Activated CD8-positive, alpha-beta memory T cell treated with anti-CD3 and anti-CD28 coated beads, Interleukin-2, amount 10 ng/mL, durations not matched to agents 7 days and 5 days (primary cell): ENCODE measurements at places on chromosomes 16 and 17. TPM values are rescaled to one million over a fixed set of nuclear protein-coding genes. Genes with fewer than 3 reads are reported as not detected.

DNA sequence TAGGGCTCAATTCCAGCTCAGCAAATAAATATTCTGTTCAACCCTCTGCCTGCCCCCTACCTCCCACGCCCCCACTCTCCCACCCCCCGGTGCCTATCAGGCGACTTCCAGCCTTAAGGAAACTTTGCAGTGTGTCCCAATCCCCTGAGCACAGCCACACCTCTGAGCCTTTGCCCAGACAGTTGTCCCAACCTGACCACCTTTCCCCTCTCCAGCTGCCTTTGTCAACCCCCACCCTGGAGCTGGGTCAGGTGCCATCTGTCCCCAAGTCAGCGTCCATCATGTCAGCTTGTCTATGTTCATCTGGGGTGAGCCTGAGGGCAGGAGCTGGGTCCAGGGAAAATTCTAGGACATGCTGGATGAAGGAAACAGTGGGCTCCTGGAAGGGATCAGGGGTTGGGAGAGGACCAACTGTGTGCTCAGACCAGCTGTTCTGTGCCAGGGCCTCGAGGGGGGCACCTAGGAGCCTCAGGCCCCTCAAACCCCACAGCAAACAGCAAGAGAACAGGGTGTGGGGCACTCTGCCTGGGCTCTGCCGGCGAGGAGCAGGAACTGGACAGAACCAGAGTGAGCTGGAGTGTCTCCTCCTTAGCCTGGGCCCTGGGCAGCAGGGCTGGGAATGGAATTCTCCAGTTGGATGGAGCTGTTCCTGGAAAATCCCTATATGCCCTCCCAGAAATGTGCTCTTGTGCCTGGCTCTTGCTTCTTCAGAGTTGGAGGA lies 17.8 kb downstream of the CDH16 start:
- no peaks in the 10 kb centered on the region for H3K27me3 ChIP-seq
- no peaks in the 10 kb centered on the region for H3K36me3 ChIP-seq
- no peak overlapping the region for H3K4me3 ChIP-seq
- no peak for DNase-seq
- peaks cover under 1% of the 10 kb centered on the region for H3K4me1 ChIP-seq
- no peak overlapping the region for H3K27ac ChIP-seq

GRCh38 chr17:3532859-3533142 lies 24.8 kb downstream of the TRPV3 start:
- H3K4me1 ChIP-seq, result peaks cover 4% of the 10 kb centered on the region
- no peak overlapping the region for H3K27ac ChIP-seq
- DNase-seq, result no peak

- no peak for DNase-seq
- no peaks in the 10 kb centered on the region for H3K27me3 ChIP-seq
Observed at GRCh38 chr16:842061-842476, 41.5 kb upstream of the GNG13 start.

- peaks cover 9% of the 10 kb centered on the region for H3K36me3 ChIP-seq
- no peaks in the 10 kb centered on the region for H3K27me3 ChIP-seq
- no peak for DNase-seq
- H3K27ac ChIP-seq, result no peak overlapping the region
- H3K4me1 ChIP-seq, result peaks cover 5% of the 10 kb centered on the region
- no peak overlapping the region for H3K4me3 ChIP-seq
Observed at GRCh38 chr17:63316100-63316499, 130.0 kb downstream of the CYB561 start.

DNA sequence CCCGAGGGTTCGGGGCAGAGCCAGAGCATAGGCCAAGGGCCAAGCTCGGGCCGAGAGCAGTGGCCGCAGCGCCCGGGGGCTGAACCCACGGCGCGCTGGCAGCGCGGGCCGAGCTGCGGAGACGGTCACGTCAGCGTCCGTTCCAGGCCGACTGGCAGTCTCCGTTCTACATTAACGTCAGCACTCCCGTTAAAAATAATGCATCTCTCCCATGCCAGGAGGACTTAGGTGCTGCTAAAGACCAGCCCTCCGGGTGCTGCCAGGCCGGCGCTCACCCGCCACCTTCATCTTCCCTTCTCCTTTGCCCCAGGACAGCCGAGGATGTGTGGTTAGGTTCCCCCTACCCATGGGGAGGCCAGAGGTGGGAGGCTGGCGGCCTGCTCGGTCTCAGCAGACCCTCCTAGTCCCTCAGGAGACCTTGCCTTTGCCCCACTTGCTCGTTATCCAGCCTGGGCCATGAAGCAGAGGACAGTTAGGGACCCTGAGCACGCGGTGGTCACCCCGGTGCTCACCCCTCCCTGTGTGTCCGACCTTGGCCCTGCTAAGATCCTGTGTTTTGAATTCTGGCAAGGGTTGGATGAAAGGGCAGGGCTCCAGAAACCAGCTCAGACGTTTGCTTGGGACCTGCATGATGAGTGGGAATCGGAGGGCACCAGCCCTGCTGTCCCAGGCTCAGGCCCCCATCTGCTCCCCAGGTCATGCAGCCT lies 572 bp downstream of the MPG start:
- H3K27me3 ChIP-seq, result peaks cover 14% of the 10 kb centered on the region
- H3K36me3 ChIP-seq, result peaks cover 3% of the 10 kb centered on the region
- peak overlapping the region; percentile 86 for H3K27ac ChIP-seq
- no peak for DNase-seq
- peak overlapping the region; percentile 86 for H3K4me3 ChIP-seq

- H3K4me1 ChIP-seq, result no peaks in the 10 kb centered on the region
- H3K27me3 ChIP-seq, result no peaks in the 10 kb centered on the region
- no peak overlapping the region for H3K27ac ChIP-seq
- no peak overlapping the region for H3K4me3 ChIP-seq
Observed at GRCh38 chr16:51255349-51255972, 104.4 kb upstream of the SALL1 start.

DNA sequence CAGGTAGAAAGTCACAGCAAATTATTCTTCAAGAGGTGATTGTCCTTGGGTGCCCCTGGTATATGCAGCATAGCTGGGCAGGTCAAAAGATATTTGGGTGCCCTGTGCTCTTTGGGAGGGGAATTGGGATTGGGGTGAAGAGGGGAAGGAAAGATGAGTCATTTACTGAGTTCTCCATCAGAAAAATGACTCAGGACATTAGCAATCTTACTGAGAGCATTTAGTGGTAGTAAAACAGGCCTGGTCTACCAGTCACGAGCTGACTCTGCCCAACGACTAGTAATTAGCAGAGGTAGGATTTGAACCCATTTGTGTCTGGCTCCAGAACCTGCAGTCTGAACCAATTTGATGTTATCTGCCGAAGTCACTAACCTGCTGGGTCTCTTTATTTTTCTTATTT lies 6.0 kb upstream of the GRIN2A start:
- no peaks in the 10 kb centered on the region for H3K4me1 ChIP-seq
- H3K27ac ChIP-seq, result no peak overlapping the region
- no peaks in the 10 kb centered on the region for H3K36me3 ChIP-seq
- peaks cover 20% of the 10 kb centered on the region for H3K27me3 ChIP-seq

DNA sequence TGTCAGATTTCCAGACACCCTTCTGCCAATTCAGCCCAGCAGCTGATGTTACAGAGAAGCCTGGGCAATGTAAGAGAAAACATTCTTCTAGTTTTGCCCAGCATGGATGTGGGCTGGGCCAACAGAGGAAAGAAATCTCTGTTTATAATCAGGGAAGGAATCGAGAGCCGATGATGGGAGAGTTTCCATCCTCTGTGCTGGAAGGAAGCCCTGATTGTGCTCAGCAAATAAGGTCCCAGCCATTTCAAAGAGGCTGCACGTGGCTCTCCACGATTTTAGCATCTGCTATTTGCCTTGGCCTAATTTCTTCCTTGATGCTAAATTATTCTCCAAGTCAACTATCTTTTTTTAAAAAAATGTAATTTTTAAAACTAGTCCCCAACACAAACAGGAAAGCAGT lies 70.0 kb downstream of the IRX6 start:
- no peak overlapping the region for H3K4me3 ChIP-seq
- H3K36me3 ChIP-seq, result no peaks in the 10 kb centered on the region
- no peak overlapping the region for H3K27ac ChIP-seq
- no peak for DNase-seq
- H3K27me3 ChIP-seq, result no peaks in the 10 kb centered on the region
- no peaks in the 10 kb centered on the region for H3K4me1 ChIP-seq

DNA sequence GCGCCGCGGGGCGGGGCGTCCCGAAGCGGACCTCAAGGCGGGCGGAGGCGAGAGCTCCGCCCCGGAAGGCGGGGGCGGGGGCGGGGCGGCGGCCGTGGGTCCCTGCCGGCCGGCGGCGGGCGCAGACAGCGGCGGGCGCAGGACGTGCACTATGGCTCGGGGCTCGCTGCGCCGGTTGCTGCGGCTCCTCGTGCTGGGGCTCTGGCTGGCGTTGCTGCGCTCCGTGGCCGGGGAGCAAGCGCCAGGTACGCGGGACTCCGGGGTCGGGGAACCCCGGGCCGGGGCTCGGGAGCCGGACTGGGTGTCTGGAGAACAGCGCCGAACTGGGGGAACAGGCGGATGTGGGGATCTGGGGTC lies at the start of gene TNFRSF12A:
Gene TNFRSF12A (plus strand): TSS at position 122 of the 357 bp plus-strand sequence. CDS start 30 bp downstream, at position 152.
- peaks cover 18% of the 10 kb centered on the region for H3K27me3 ChIP-seq
- peak within 1 kb of the TSS; percentile 76 for H3K27ac ChIP-seq
- H3K4me3 ChIP-seq, result peak within 1 kb of the TSS; percentile 82
- H3K4me1 ChIP-seq, result peaks cover 38% of the 10 kb centered on the region
- peaks cover 1% of the 10 kb centered on the region for H3K36me3 ChIP-seq

GRCh38 chr17:50396261-50397110 lies 837 bp downstream of the LRRC59 start:
- peak; percentile 44 for DNase-seq
- H3K27me3 ChIP-seq, result no peaks in the 10 kb centered on the region
- peaks cover 33% of the 10 kb centered on the region for H3K4me1 ChIP-seq
- H3K27ac ChIP-seq, result peak overlapping the region; percentile 89
- peak overlapping the region; percentile 90 for H3K4me3 ChIP-seq
- peaks cover 32% of the 10 kb centered on the region for H3K36me3 ChIP-seq

DNA sequence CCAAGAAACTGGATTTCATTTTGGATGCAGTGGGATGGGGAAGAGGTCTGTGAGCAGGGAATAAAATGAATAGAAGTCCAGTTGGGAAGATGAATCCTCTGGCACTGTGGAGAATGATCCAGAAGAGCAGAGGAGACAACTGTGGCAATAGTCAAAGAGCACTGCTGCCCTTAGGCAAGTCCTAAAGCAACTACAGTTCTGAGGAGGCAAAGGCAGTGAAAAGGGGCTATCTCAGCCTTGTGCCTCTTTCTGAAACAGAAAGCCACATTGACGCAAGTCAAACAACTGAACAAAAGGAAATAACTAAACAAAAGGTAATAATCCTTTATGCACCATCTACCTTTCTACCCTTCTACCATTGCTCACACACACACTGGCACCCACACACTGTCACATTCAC lies 238.0 kb upstream of the AXIN2 start:
- H3K4me1 ChIP-seq, result peaks cover 18% of the 10 kb centered on the region
- peaks cover 13% of the 10 kb centered on the region for H3K36me3 ChIP-seq
- no peak overlapping the region for H3K4me3 ChIP-seq
- H3K27ac ChIP-seq, result peak overlapping the region; percentile 54
- no peaks in the 10 kb centered on the region for H3K27me3 ChIP-seq

DNA sequence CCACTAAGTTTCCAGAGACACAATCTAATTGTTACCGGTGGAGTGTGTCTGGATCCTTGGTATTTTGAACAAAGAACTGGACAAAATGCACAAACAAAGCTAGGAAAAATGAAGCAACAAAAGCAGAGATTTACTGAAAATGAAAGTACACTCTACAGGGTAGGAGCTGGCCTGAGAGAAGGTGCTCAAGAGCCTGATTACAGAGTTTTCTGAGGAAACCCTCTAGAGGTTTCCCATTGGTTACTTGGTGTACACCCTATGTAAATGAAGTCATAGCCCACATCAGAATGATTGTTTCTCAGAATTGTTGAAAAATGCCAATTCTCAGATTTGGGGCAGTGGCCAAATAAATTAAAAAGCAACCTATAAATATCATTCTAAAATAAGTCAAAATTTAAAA lies 436.4 kb downstream of the KCNJ18 start:
- no peak overlapping the region for H3K27ac ChIP-seq
- H3K4me1 ChIP-seq, result no peaks in the 10 kb centered on the region
- H3K36me3 ChIP-seq, result no peaks in the 10 kb centered on the region
- H3K27me3 ChIP-seq, result no peaks in the 10 kb centered on the region
- H3K4me3 ChIP-seq, result no peak overlapping the region

GRCh38 chr16:28623172-28623711 lies 13.4 kb upstream of the SULT1A1 start:
- H3K36me3 ChIP-seq, result peaks cover 6% of the 10 kb centered on the region
- peak overlapping the region; percentile 81 for H3K4me3 ChIP-seq
- peaks cover 9% of the 10 kb centered on the region for H3K27me3 ChIP-seq
- peaks cover 19% of the 10 kb centered on the region for H3K4me1 ChIP-seq
- DNase-seq, result peak; percentile 79
- H3K27ac ChIP-seq, result peak overlapping the region; percentile 83

DNA sequence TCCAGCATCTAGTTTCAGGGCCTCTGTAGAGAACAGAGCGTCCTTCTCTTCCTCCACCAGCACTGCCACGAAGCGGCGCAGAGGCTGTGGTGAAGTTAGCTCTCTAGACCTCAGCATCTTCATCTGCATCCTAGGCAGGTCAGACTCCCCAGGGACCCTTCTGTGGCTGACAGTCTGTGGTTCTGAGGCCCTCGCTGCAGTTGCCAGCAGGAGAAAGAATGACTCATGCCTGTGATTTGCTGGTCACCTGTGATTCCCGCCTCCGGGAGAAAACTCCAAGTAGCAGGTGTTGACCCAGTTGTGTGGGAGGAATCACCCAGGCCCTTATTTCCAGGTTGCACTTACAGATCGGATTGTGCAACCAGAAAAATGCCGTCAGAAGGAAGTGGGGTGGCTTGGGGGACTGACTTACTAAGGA lies 117.3 kb upstream of the CACNG5 start:
- no peak overlapping the region for H3K4me3 ChIP-seq
- peak; percentile 31 for DNase-seq
- peak overlapping the region; percentile 7 for H3K27ac ChIP-seq
- peaks cover 59% of the 10 kb centered on the region for H3K4me1 ChIP-seq
- no peaks in the 10 kb centered on the region for H3K27me3 ChIP-seq
- H3K36me3 ChIP-seq, result peaks cover 7% of the 10 kb centered on the region

DNA sequence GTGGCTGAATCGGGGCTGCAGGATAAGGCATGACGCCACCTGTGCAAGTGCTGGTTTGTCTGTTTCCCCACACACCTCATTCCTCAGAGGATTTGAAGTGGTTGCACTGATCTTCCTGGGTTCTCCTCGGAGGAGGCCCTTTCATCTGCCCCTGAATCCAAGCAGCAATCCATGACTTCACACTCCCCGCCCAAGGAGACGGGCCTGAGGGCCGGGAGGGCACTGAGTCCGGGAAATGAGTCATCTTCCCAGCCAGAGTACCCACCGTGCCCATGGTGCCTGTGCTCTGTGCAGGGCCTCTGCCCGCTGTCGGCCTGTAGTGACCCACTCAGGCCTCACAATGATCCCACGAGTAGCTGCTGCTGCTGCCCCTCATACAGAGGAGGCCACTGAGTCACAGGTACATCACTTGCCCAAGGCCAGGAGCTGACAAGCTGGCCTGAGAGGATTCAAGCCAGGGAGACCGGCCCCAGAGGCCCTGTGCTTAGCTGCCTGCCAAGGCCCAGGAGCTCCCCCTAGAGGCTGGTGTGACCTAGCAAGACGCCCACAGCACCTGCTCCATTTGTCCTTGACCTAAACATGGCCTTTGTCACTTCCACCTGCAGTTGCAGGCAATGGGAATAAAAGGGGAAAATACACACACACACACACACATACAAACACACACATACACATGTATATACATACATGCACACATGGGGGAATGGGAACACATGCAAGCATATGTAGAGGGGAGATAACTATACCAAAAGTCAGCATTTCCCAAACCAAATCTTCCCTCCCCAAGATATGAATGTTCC lies 240.0 kb downstream of the C16orf95 start:
- no peaks in the 10 kb centered on the region for H3K4me1 ChIP-seq
- no peak overlapping the region for H3K4me3 ChIP-seq
- peaks cover 2% of the 10 kb centered on the region for H3K36me3 ChIP-seq
- H3K27me3 ChIP-seq, result peaks cover 5% of the 10 kb centered on the region

Gene HOXB1
- not detected for total RNA-seq

Gene PRM3
- total RNA-seq, result not detected

Gene PITPNM3
- total RNA-seq, result 0.76 TPM

Gene GSPT1
- total RNA-seq, result 176 TPM

Gene GPRC5C
- total RNA-seq, result not detected

Gene ITFG1
- total RNA-seq, result 25.4 TPM

Gene HP
- not detected for total RNA-seq
